ENCODE measurements at places on chromosomes 12 and 14.

DNA sequence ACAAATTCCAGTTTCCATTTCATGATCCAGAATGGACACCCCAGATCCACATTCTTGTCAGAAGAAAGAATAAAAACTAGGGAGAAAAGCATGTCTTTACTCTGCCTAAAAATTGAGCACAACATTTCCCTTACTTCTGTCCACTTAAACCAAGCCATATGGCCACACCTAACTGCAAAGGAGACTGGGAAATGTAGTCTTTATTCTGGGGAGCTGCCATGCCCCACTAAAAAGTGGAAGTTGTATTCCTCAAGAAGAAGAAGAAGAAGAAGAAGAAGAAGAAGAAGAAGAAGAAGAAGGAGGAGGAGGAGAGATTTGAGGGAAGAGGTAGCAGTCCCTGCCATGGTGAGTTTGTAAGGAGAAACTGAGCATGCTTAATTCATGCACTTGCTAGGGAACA is 84.5 kb downstream of the GPR65 start:
- DNase-seq = no peak

DNA sequence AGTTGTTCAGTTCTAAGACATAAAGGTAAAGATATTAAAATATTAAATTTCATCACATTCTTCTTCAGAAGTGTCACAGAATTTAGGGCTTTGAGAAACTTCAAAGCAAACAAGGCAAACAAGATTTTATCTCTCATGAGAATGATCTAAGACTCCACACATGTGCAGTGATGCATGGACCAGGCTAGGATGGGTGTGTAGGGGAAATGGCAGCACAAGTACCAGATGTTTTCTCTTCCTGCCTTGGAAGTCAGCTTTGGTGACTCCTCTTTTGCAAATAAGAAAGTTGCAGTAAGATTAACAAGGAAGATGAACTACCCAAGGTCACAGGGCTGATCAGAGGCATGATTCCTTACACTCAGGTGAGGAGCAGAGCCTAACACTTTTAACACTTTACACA is 163.8 kb upstream of the LMNTD1 start:
- DNase-seq = no peak

DNA sequence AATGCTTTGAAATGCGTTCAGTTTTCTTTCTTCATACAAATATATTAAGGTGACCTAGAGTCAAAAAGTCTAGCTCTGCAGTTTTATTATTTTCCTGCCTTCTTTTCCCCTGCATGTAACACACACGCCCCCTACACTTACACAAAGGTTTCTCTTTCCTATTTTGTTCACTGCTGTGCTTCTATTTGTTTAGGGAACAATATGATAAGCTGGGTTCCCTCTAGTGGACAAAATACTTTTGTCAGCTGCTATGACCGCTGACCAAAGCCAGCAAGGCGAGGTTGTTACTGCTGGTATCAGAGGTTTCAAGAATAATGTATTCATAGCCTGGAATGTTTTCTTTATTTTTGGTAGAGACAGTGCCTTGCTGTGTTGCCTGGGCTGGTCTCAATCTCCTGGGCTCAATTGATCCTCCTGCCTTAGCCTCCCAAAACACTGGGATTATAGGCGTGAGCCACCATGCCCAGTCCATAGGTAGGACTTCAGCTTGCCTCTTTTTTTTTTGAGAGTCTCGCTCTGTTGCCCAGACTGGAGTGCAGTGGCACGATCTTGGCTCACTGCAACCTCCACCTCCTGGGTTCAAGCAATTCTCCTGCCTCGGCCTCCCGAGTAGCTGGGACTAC is 33.4 kb downstream of the FNTB start:
- peak; percentile 52 for DNase-seq

DNA sequence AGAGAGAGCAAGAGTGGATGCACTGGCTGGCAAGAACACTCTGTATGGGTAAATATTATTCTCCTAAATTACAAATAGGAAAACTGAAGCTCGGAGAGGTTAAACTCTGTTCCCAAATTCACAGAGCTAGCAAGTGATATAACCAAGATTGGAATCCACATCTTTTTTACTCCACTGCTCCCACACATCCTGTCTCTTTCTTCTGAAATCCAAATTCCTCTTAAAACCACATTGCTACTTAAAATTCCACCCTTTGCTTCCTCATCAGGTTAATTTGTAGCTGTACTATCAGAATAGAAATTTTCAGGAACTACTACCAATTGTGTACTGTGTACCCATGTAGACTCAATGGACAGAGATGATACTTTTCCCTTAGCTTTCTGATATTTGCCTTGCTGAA is 74.4 kb downstream of the ARMH4 start:
- no peak for DNase-seq

DNA sequence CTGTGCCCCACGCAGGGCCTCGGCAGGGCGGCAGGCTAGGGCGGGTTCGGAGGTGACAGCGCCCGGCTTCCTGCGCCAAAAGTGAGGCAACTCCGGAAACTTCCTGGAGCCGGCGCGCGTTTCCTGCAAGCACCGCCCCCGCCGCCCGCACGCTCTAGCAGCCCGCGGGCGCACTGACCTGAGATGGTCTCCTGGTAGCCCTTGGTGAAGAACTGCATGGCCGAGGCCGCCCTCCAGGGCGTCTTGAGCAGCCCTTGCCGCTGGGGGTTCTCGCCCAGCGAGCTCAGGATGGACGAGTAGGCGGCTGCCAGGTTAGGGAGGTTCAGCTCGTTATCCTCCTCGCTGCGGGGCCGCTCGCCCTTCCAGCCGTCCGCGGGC is 494 bp downstream of the GCH1 start:
- DNase-seq = peak; percentile 44
